Progenitor cell of endocrine pancreas (in vitro differentiated cells): ENCODE measurements at places on chromosomes 5 and 9. TPM values are rescaled to one million over a fixed set of nuclear protein-coding genes. Genes with fewer than 3 reads are reported as not detected.

Gene INSL4
- total RNA-seq, result not detected in 2 replicates

GRCh38 chr5:141779503-141779973 is 97.5 kb upstream of the ARAP3 start:
- H3K27ac ChIP-seq, result no peak overlapping the region
- no peak overlapping the region for H3K4me3 ChIP-seq
- no peak for DNase-seq
- H3K27me3 ChIP-seq, result peaks cover 15% of the 10 kb centered on the region

DNA sequence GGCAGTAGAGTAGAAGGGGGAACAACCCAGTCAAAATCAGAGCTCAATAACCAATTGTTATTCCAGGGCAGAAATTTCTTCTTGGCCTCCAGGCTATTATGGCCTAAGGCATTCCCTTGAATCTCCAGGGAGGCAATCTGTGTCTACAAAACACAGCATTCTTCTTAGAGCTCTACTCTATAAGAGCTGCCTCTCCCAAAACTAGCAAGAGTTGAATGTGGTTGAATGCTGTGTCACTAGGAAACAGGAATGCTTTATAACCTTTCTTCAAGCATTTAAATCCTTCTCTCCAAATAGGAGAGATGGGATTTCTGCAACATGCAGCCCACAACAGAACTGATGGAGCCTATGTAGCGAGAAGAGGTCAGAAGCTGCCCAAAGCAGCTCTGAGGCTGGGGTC is 97.1 kb upstream of the APC start:
- DNase-seq, result no peak
- H3K27me3 ChIP-seq, result peaks cover 7% of the 10 kb centered on the region
- H3K36me3 ChIP-seq, result no peaks in the 10 kb centered on the region
- no peak overlapping the region for H3K27ac ChIP-seq
- H3K4me3 ChIP-seq, result no peak overlapping the region

DNA sequence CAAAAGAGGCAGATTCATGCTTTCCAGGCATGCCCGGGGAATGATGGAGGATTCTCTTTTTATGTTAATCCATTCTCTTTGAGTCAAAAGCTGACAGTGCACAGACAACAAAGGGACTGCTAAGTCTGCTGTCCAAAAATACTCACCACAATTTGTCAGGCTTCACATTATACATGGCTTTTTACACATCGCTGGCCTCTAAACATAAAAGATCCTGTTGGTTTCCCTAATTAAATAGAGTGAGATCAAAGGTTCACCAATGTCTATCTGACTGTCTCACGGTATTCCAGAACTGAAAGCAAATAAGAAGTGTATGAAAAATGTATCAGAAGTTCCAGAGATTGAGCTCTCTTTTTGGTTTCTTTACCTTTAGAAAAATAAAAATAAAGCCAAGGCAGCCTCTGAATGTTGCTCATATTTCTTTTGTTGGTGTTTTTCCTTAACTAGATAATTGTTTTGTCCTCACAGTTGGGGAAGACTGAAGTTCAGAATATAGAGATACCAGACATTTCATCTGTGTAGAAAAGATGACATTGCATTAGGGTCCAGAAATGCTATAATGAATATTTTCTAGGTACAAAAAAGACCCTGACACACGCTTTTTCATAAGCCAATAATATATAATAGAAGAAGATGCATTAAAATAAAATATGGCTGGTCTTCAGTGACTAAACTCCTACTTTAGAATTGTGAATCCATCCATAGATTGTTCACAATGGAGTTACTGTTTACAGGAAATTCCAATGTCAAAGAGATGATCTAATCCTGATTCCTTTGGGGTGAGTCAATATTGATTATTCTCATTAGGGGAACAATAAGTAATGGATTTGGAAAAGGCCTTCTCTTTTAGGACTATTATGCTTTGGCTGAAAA is 688.2 kb upstream of the CDH6 start:
- H3K4me1 ChIP-seq, result peaks cover 34% of the 10 kb centered on the region
- DNase-seq, result no peak
- H3K4me3 ChIP-seq, result no peak overlapping the region

DNA sequence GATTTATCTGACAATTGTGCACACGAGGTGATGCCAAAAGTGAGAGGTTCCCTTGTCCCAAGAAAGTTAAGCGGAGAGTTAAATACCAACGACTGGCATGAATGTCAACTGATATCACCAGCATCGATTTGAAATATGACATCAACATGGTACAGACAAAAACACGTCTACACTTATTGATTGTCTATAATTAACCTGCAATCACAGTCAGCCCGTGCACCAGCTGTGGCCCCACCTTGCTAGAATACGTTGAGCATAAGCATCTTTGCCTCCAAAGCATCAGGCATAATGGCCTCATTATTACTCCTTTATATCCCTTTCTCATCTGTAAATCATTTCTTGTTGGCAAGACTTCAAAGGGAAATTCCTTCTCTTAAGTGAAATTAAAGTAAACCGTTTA is 625.4 kb downstream of the IRX1 start:
- no peak overlapping the region for H3K27ac ChIP-seq
- peaks cover 45% of the 10 kb centered on the region for H3K27me3 ChIP-seq
- H3K36me3 ChIP-seq, result no peaks in the 10 kb centered on the region
- no peak overlapping the region for H3K4me3 ChIP-seq
- no peak for DNase-seq
- H3K4me1 ChIP-seq, result no peaks in the 10 kb centered on the region

Gene ECSCR
- not detected in 2 replicates for total RNA-seq

GRCh38 chr9:126773004-126773607 is 31.7 kb upstream of the ZBTB43 start:
- DNase-seq, result no peak
- no peaks in the 10 kb centered on the region for H3K36me3 ChIP-seq
- no peak overlapping the region for H3K4me3 ChIP-seq
- H3K27me3 ChIP-seq, result peaks cover 61% of the 10 kb centered on the region

DNA sequence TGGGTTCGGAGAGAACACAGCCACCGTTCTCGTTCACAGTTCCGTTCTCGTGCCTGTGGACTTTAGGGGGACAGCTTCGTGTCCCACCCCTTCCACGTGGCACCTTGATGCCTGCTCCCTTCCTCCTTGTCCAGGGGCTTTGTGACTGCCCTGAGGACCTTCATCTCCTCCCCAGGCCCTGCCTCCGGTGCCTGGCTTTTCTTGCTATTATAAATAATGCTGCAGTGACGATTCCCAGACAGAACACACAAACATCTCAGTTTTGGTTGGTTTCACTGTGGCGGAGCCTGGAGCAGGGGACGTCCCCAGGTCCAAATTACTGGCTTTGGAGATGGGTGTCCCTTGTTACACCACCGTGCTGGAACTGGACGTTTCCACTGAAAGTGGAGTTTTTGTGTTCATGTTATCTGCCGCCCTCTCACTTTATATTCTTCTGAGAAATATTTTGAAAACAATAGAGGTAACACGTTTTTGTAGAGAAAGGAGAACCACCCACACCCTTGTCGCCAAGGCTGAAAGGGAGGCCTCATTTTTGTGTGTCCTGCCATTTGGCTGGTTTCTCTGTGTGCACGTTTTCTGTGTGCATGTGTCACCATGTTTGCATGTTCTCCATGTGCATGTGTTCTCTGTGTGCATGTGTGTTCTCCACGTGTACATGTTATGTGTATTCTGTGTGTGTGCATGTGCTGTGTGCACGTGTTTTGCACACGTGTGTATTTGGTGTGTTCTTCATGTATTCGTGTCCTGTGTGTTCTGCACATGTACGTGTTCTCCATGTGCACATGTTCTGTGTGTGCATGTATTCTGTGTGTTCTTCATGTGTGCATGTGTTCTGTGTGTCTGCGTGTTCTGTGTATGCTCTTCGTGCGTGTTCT is 24.2 kb downstream of the WNK2 start:
- no peak for DNase-seq
- no peak overlapping the region for H3K4me3 ChIP-seq
- H3K4me1 ChIP-seq, result peaks cover 55% of the 10 kb centered on the region
- H3K36me3 ChIP-seq, result peaks cover 5% of the 10 kb centered on the region
- H3K27me3 ChIP-seq, result no peaks in the 10 kb centered on the region

Gene PCDHB7
- 0.93 and 1.1 TPM in 2 replicates for total RNA-seq

Gene NR2F1-AS1
- 6.3 and 10.6 TPM in 2 replicates for total RNA-seq

GRCh38 chr5:52754051-52754450 is 33.7 kb upstream of the ITGA1 start:
- no peaks in the 10 kb centered on the region for H3K4me1 ChIP-seq
- no peak for DNase-seq
- no peaks in the 10 kb centered on the region for H3K36me3 ChIP-seq
- H3K27me3 ChIP-seq, result no peaks in the 10 kb centered on the region

DNA sequence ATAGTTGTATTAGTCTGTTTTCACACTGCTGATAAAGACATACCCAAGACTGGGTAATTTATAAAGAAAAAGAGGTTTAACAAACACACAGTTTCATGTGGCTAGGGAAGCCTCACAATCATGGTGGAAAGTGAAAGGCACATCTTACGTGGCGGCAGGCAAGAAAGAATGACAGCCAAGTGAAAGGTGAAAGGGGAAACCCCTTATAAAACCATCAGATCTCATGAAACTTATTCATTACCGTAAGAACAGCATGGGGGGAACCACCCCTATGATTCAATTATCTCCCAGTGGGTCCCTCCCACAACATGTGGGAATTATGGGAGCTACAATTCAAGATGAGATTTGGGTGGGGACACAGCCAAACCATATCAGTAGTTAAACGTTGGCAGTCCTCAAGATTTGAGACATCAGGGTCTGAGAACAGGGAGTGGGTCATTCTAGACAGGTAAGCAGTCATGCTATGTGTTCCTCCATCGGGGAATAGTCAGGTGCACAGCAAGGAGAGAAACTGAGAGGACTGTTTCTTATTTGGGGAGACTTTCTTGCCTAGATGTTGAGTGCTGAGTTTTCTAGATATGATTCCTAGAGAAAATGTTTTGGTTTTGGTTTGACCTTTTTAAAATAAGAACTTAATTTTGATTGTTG is 45.8 kb upstream of the ENTREP1 start:
- peaks cover 2% of the 10 kb centered on the region for H3K36me3 ChIP-seq
- DNase-seq, result no peak
- no peaks in the 10 kb centered on the region for H3K27me3 ChIP-seq
- no peaks in the 10 kb centered on the region for H3K4me1 ChIP-seq
- H3K4me3 ChIP-seq, result no peak overlapping the region
- no peak overlapping the region for H3K27ac ChIP-seq

DNA sequence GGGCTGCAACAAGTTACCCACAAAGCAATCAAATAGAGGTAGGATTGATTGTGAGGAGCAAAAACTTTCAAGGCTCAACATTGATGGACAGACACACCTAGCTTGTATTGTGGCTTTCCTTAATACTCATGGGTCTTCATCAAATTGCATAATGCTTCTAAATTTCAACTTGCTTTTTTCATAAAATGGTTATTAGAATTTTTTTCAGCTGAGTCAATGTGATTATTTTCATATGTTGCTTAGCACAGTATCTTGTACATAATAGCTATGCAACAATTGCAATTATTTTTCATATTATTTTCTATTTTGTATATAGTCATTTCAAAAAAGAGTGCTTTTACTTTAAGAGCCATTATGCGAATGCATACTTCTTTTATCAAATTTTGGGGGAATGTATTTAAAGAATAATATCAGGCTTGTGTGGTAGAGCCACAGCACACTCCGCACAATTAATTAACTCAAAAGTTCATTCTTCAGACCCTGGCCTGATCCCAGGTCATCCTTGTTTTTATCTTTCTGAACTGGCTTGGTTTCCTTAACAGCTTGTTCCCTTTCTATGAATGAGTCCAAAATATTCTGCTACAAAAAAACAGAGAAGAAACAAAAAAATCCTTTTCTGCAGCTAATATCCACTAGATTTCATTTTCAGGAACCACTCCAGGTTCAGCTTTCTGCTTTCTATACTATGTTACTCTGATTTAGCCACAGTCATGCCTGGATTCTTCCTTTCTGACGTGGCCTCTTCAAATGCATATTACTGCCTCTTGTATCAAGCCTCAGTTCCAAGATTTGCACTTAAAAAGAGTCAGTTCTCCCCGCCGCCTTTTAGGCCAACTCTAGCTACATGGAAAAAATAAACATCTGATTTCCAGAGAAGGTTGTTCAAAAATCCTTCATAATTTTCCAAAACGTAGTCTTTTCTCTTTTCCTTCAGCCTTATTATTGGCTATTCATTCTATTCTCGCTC is 45.3 kb upstream of the CDH9 start:
- H3K27me3 ChIP-seq, result no peaks in the 10 kb centered on the region
- no peak overlapping the region for H3K27ac ChIP-seq
- H3K4me1 ChIP-seq, result no peaks in the 10 kb centered on the region
- H3K36me3 ChIP-seq, result no peaks in the 10 kb centered on the region

- H3K4me1 ChIP-seq, result no peaks in the 10 kb centered on the region
- no peaks in the 10 kb centered on the region for H3K36me3 ChIP-seq
- DNase-seq, result no peak
- H3K27ac ChIP-seq, result no peak overlapping the region
- H3K4me3 ChIP-seq, result no peak overlapping the region
These were observed 213.3 kb upstream of the ZNF462 start for GRCh38 chr9:106649664-106650063.

Gene CER1
- total RNA-seq, result 0.73 TPM in 1 of 2 replicates, not detected in the other

DNA sequence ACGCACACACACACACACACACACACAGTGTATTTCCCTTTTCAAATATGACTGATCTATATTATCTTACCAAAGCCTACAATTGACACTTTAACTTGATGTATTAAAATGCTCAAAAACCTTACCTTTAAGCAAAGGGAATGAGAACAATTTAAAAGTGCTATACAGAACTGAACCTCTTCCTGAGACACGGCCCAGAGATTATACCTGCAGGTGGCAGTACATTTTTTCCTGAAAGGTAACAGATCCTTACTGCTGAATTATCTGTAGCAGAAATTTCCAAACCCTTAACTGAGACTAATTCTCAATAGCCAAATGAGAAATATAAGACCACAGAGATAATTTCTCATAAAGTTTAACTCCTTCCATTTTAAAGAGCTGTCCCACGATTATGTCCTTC is 91.1 kb downstream of the MYO10 start:
- peaks cover 25% of the 10 kb centered on the region for H3K4me1 ChIP-seq
- H3K27ac ChIP-seq, result no peak overlapping the region
- H3K4me3 ChIP-seq, result no peak overlapping the region
- no peaks in the 10 kb centered on the region for H3K27me3 ChIP-seq
- peaks cover 5% of the 10 kb centered on the region for H3K36me3 ChIP-seq
